Stimulated activated CD4-positive, alpha-beta T cell treated with anti-CD3 and anti-CD28 coated beads, Interleukin-1b, Interleukin-23, amount 100 ng/mL, for 24 hours (primary cell): ENCODE measurements at places on chromosomes 5 and 9.

DNA sequence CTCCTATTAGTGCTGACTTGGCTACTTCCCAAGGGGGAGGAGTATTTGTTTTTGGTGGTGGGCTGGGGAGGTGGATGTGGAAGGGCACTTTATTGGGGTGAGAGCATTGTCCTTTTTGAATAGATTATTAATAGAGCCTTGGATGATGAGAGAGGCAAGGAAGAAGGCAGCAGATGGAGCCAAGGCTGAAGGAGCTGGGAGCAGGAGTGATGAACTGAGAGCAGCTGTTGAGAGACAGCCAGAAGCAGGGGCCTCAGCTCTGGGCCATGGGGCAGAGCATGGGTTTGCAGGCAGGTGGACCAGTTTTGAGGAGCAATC, 29.6 kb downstream of the RGS3 start:
- no peak for DNase-seq

DNA sequence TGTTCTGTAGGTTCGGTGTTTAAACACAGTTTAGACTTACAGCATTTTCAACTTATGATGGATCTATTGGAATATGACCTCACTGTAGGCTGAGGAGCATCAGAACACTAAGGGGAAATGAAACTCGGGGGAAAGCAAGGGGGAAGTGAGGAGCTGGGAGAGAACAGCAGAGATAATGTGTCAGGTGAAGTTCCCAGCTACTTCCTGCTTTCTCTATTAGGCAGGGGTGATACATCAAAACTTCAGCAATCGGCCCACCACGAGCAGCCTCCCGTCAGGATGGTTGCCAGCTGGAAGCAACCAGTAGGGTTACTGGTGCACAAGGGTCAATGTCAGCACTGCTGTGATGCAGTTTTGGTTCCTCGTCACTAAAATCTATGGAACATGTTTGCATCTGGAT, 34.3 kb downstream of the FAT2 start:
- DNase-seq = no peak

DNA sequence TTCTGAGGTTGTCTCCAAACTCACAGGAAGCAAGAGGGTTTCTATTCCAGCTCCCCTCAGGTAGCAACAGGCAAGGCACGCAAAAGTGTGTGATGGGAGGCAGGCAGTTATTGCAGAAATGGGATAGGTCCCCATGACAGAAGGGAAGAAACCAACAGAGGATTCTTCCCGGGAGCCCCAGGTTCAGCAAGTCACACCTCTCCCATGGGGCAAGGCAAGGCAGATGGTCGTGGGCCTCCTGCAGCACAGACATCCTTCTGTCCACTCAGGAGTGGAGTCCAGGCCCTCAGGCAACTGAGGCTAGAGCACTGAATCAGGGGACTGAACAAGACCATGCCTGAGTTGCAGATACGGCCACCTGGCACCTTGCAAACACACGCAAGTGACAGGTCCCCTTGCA, 424.9 kb upstream of the IRX4 start:
- DNase-seq = no peak

DNA sequence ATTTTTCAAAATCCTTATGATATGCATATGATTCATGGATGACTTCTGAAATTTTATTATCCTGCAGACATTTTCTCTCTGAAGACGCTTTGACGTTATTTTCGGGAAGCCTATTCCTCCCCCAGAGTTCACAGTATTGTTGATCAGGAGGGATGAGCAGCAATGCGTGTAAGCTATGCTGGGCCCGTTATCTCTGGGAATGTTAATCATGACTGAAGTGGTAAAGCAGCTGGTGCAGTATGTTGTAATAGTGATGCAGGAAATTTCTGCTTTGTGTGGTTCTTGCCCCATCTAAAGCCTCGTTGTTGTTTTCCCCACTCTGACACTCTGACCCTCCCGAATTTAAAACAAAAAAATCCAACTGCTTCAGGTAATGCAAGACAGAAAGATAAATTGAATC, 1797.8 kb upstream of the WWC1 start:
- DNase-seq = no peak
